Coronary artery (tissue), 2 donors: ENCODE measurements at places on chromosomes 4 and X.

- DNase-seq, result no peak
Measured at GRCh38 chr4:48998440-48998839, 12.4 kb downstream of the CWH43 start.

DNA sequence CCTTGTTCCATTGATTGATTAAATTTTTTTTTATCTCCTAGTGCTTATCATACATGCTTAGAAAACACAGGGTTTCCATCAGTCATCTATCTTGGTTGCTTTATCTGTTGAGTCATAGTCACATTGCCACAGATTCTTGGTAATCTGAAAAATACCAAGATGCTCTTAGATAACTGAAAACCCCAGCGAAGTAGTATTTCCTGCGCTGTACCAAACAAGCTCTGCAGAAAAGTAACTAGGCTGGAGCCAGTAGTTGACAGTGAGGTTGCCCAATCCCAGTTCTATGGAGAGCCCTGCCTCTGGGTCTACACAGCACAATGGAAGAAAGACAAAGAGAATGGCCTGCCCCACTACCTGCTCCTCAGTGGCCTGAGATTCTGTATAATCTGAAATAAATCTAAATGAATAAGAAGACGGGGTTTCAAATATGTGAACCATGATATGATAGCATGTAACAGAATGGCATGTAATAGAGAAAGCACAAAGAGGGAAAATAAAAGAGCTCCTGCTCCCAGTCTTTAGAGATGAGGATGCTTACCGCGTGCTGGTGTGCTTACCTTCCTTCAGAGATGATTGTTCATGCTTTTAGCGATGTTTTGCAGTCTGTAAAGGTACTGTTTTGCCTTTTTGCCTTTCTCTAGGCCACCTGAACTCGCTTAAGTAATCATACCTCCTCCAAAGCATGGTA is 55.3 kb upstream of the RAPGEF2 start:
- no peak for DNase-seq

GRCh38 chr4:173516621-173517524 is 13.2 kb downstream of the HAND2 start:
- DNase-seq, result no peak

DNA sequence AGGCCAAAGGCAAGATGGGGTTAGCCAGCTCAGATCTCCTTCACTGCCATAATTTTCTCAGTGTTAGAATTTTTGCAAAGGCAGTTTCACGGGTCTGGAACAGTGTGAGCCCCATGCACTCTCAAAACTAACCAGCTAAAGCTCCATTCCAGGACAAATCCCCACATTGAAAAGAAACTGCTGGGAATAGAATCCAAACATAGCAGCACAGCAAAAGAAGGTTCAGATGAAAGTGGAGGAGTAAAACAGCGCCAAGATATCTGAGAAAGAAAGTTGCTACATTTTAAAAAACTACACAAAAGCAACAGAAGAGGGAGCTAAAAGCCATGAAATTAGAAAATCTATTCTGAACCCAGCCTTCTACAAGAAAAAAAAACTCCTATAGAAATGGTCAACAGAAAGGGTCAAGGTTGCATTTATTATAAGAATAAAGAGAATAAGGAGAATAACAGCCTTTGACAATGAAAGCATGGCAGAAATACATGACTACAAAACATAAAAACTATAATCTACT is 39.6 kb upstream of the SLC7A3 start:
- no peak for DNase-seq

GRCh38 chr4:47831026-47831679 is 6.7 kb downstream of the CORIN start:
- DNase-seq, result no peak

DNA sequence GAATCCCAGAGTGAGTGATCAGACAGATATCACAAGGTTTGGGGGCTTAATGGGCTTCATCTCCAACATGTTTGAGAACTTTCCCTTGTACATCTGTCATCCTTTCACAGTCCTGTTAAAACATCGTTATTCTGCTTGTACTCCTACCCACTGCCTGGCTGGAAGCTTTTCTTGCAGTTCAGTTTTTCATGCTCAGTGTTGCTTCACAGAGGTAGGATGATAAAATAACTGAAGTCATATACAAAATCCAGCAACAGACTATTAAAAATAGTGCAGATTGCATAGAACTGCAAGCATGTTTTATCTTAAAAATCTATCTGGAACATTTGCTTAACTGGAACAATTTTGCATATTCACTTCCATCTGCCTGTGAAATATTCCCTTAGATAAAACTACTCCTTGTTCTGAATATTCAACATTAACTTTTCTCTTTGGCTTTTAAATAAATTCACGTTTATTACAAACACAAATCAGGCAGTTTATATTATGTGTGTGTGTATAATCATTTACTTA is 579.6 kb upstream of the IGFBP7 start:
- DNase-seq, result no peak

GRCh38 chrX:148601034-148601433 is 100.6 kb downstream of the AFF2 start:
- no peak for DNase-seq

DNA sequence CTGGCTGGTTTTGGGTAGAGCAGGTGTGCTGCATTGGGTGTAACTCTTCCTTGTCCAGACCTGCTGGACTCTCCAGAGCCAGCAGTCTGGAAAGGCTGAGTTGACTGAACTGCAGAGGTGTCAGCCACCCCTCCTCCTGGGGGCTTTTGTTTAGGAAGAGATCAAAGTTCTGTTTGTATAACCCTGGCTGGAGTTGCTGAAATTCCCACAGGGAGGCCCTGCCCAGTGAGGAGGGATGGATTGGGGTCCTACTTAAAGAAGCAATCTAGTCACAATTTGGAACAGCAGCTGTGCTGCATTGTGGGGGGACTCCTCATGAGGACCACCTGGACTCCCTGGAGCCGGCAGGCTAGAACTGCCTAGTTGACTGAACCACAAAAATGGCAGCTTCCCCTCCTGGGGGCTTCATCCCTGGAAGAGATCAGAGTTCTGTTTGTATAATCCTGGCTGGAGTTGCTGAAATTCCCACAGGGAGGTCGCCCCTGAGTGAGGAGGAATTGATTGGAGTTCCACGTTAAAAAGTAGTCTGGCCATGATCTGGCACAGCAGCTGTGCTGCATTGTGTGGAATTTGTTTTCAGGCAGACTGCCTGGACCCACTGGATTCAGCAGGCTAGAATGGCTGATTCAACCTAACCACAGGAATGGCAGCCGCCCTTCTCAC is 264.9 kb upstream of the ZC4H2 start:
- no peak for DNase-seq

- DNase-seq, result no peak
Measured at GRCh38 chrX:32191316-32191715, 1020.0 kb downstream of the DMD start.

GRCh38 chr4:145320294-145320693 is 139.9 kb upstream of the OTUD4 start:
- no peak for DNase-seq

GRCh38 chr4:144663834-144664475 is 18.0 kb downstream of the HHIP start:
- no peak for DNase-seq

- DNase-seq, result no peak
Measured at GRCh38 chrX:19535476-19535875, 20.2 kb upstream of the MAP3K15 start.

DNA sequence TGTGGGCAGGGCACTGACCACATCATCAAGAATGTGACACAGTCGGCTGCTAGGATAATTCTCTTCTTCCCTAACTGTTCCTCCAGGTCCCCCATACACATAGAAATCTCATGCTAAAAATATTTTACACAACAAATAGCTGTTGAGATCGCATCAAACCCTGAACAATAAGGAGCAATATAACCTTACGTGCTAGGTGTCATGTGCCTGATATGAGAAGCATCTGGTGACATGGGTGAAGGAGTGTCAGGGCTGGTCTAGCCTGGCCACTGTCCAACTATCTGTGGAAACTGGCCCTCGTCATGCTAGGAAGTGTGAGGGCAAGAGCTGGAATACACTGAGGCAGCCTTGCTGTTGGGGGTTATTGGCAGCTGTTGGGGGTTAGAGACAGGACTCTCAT is 167.3 kb upstream of the PGRMC2 start:
- DNase-seq, result no peak

GRCh38 chrX:40617566-40617965 is 5.7 kb upstream of the MPC1L start:
- no peak for DNase-seq

DNA sequence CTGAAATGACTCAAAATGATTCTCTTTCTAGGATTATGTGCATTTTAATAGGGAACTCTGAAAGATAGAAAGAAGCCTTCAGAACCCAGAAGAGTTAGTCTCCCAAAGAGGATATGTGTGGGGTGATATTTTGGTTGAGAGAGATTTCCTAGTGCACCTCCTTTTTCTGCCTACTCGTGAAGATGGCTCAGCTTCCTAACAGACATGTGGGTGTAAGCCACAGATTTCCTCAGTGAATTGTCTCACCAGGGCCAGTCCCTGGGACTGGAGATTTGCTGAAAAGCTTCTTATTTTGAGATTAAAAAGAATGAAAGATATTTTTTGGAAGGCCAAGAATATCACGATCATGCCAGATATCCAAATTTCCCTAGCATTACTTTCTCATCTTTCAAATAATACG is 42.8 kb downstream of the MAGEB17 start:
- no peak for DNase-seq

- DNase-seq, result no peak
Measured at GRCh38 chr4:173538148-173538908, 8.3 kb upstream of the HAND2 start.

- DNase-seq, result no peak
Measured at GRCh38 chr4:10457255-10457801, at the start of gene ZNF518B. Gene ZNF518B, minus strand, starts transcription at chr4:10457426. Its CDS starts 11,098 bp downstream, at chr4:10446328.

DNA sequence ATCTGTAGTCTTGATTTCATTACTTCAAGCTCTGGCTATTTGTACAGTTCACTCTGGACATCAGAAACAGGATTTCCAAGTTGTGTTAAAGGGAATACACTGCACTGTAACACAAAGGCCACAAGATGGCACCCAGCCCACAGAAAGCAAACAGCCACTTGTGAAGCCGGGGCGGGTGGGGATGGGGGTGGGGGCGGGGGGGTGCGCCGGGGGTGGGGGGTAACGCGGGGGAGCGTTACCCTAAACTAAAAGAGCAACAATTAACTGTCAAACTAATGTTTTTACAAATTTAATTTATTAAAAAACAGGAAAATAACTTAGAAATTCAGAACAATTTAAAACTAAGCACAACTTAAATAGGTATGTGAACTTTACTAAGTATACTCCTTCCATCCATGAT is 27.3 kb downstream of the PRDX4 start:
- no peak for DNase-seq

- DNase-seq, result no peak
Measured at GRCh38 chrX:133985967-133986683, 731 bp upstream of the GPC3 start.

- DNase-seq, result no peak
Measured at GRCh38 chrX:134933248-134933647, 57.5 kb upstream of the SMIM10 start.

- DNase-seq, result no peak
Measured at GRCh38 chr4:11072999-11073398, 355.7 kb downstream of the HS3ST1 start.

- DNase-seq, result no peak
Measured at GRCh38 chrX:77446029-77446585, 1.1 kb upstream of the FGF16 start.

- no peak for DNase-seq
Measured at GRCh38 chrX:68365341-68365740, 68.0 kb downstream of the OPHN1 start.

DNA sequence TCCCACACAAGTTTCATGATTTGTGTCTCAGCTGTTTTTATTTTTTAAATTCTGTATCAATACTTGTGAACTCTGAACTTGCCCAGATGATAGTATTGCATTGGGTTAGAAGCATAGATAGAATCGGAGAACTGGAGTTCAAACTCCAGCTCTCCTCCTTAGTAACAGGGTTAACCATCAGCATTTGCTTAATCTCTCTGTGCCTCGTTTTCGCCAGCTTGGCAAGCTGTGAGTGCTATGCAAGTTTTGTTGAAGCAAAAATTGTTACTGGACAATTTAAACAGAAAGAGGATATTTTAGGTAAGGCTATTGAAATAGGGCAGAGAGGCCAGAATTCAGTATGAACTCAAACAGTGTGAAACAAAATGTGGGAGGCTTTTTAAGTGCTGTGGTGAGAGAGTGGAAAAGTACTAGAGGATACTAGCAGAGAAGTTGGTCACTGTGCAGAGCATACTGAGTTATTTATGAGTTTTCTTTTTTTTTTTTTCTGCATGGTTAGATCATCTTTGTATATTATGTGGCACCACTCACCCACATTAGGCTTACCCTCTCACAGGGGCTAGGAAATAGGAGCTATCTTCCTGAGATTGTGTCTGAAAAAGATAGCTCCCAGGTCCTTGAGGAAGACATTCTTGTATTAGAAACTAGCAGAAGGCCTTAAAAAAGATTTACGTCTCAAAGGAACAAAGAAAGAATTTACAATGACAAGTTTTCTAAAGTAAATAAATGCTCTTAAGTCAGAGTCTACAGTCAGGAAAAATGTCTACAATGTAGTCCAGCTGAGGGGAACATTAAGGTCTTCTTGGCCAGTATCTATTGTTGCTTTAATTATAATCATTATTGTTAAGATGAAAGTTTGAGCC is 1126.6 kb downstream of the FAT4 start:
- DNase-seq, result no peak

DNA sequence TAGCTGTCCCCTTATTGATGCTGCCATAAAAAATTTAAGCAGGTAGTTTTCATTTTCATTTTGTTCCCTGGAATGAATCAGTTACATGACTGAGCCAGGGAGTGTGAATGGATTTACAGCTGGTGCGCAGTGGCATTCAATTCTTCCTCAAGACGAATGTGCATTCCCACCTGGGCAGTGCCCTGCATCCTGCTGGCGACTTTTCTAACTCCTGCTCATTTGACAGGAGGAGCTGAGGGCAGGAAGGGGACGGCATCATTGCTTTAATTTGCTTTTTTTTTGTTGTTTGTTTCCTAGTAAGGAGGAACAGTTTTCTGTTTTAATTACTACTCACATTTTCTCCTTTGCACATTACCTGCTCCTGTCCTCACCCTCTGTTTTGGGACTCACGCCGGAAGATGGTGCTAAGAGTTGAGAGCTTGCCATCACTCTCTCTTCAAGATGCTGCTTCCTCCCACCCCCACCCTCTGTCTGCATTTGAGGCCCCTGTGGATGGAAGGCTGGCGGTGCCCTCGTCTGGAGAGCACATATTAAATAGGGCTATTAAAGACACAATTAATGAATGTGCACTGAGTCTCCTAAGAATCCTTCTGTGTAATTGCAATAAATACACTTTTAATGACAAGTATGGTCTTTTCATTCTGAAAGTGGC is 35.8 kb downstream of the PSAPL1 start:
- DNase-seq, result no peak

DNA sequence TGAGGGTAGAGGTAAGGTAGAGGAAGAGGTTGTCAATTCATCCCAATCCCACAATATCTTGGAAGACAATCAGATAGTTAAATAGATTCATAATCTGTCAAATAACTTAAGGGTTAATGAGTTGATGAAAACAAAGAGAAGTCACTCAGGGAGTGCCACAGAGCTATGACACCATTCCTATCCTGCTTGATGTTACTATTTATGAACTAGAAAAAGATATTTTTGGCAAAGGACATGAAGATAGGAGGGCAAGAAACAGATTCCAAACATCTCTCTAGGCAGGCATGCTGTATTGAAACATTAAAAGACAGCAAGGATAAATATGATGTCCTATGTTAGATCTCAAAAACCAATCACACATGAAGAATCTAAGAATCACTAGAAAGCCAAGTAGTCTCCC is 3.5 kb upstream of the SRPX start:
- DNase-seq, result no peak
